ENCODE measurements at places on chromosomes 3 and 15. TPM values are rescaled to one million over a fixed set of nuclear protein-coding genes. Genes with fewer than 3 reads are reported as not detected.

Gene SNURF
- total RNA-seq: 31.3 TPM

Gene PTX3
- 1.5 TPM for total RNA-seq

Gene PPARG
- total RNA-seq: 29.6 TPM

Gene MAPK6
- total RNA-seq: 22.2 TPM

Gene CFAP100
- total RNA-seq: not detected

DNA sequence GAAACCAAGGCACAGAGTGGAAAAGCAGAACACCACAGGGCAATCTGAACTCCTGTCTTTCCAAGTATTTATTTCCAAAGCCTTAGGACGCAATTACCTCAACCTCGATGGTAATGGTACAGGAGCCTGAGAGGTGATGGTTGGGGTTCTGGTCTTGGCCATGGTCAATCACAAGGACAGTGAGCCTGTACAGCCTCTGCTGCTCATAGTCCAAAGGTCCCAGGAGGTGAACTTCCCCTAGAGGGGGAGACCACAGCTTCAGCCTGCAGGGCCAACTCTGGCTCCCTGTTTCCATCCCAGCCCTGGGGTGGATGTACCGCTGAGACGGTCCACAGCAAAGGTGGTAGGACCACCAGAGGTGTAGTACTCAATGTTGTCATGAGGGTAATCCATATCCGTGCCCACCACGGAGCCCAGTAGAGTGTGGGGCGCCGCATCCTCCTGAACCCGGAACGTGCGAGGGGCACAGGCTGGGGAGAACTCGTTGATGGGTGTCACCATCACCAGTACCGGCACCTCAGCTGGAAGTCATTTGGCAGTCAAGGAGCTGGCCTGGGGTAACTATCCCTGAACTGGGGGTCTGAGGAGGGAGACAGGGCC is 6.1 kb downstream of the CDHR4 start:
- no peaks in the 10 kb centered on the region for H3K27me3 ChIP-seq
- no peak for DNase-seq
- H3K36me3 ChIP-seq: no peaks in the 10 kb centered on the region
- H3K27ac ChIP-seq: no peak overlapping the region
- H3K4me1 ChIP-seq: no peaks in the 10 kb centered on the region
- no peak overlapping the region for H3K4me3 ChIP-seq

GRCh38 chr3:4523710-4524698 is 30.9 kb downstream of the ITPR1 start:
- peaks cover 14% of the 10 kb centered on the region for H3K4me1 ChIP-seq
- H3K4me3 ChIP-seq: no peak overlapping the region
- no peak overlapping the region for H3K27ac ChIP-seq
- H3K36me3 ChIP-seq: no peaks in the 10 kb centered on the region
- no peaks in the 10 kb centered on the region for H3K27me3 ChIP-seq
- DNase-seq: no peak

GRCh38 chr3:30598668-30599545 is 7.5 kb upstream of the TGFBR2 start:
- no peak overlapping the region for H3K27ac ChIP-seq
- H3K27me3 ChIP-seq: no peaks in the 10 kb centered on the region
- no peak for DNase-seq
- no peak overlapping the region for H3K4me3 ChIP-seq
- H3K4me1 ChIP-seq: no peaks in the 10 kb centered on the region
- no peaks in the 10 kb centered on the region for H3K36me3 ChIP-seq

DNA sequence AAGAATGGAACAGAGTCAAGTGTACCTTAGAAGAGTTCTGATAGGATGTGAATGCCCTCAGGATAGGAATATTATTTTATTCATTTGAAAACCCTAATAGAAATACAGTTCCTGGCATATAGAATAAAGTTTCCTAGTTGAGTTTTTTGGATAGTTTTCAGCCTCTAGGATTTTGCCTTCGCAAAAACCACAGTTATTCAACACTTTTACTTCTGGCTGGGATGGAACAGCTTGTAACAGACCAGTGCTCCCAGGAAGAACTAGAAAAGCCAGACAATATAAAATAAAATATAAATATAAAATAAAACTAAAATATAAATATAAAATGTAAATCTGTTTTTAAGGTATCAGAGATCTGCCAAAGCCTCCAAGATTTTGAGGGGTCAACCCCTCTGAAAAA is 27.5 kb upstream of the RARB start:
- no peak for DNase-seq
- no peaks in the 10 kb centered on the region for H3K27me3 ChIP-seq
- no peaks in the 10 kb centered on the region for H3K36me3 ChIP-seq
- no peak overlapping the region for H3K4me3 ChIP-seq

DNA sequence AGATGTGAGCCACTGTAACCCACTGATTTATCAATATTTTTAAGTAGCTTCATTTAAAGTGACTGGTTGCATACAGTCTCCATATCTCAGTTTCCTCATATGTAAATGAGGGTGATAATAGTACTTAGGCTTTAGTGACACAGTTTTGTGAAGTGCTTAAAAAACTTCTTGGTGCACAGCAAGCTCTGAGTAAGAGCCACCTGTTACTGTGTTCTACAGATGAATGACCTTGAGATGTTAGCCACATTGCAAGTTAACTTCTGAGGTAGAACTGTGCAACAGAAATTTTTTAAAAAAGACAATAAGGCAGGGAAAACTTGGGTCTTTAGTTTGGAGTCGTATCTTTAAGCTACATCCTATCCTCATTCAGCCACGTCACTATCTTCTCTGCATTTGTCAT is 43.1 kb downstream of the PCCB start:
- H3K27me3 ChIP-seq: no peaks in the 10 kb centered on the region
- H3K4me1 ChIP-seq: no peaks in the 10 kb centered on the region
- no peak overlapping the region for H3K27ac ChIP-seq
- no peak overlapping the region for H3K4me3 ChIP-seq
- DNase-seq: no peak
- no peaks in the 10 kb centered on the region for H3K36me3 ChIP-seq

- DNase-seq: no peak
- no peak overlapping the region for H3K4me3 ChIP-seq
- no peaks in the 10 kb centered on the region for H3K36me3 ChIP-seq
- H3K4me1 ChIP-seq: no peaks in the 10 kb centered on the region
- H3K27me3 ChIP-seq: no peaks in the 10 kb centered on the region
Measured at GRCh38 chr15:27428151-27428550, 457.2 kb downstream of the GABRG3 start.

GRCh38 chr3:39186692-39187151 is 5.7 kb downstream of the XIRP1 start:
- no peaks in the 10 kb centered on the region for H3K27me3 ChIP-seq
- no peak overlapping the region for H3K27ac ChIP-seq
- no peaks in the 10 kb centered on the region for H3K36me3 ChIP-seq
- H3K4me1 ChIP-seq: no peaks in the 10 kb centered on the region
- no peak for DNase-seq

DNA sequence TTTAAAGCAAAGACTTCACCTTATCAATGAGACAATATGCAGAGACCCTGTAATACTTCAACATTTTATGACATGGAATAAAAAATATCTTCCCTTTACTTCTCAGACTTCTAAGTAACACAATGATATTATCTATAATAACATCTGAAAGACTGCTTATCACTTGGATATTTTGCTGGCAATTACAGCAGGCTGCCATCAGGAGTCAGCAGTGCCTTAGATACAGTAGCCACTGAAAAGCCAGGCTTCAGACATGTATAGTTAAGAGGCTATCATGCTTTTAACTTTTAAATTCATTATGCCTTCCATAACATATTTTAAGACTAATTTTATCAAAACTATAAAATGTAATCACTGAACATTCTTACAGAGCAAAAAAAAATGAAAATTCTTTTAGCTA is 227.5 kb downstream of the NEK10 start:
- H3K4me1 ChIP-seq: peaks cover 5% of the 10 kb centered on the region
- no peak overlapping the region for H3K4me3 ChIP-seq
- no peaks in the 10 kb centered on the region for H3K27me3 ChIP-seq
- no peak overlapping the region for H3K27ac ChIP-seq

DNA sequence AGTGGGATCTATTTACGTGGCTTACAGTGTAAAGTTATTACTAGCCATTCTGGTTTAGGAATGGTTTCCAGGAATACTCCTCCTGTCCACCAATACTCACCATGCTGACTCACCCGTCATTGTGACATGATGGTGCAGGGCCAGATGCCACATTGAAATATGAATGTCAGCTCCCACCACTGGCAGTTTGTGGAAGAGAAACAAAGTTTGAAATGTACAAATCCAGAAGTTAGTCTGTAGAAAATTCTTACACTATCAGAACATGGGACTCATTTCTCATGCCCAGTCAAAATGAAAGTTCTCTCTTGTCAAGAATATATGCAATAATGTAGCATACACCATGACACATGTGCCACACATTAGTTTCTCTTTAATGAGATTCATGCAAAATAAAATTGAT is 14.4 kb upstream of the TSPAN3 start:
- H3K27me3 ChIP-seq: no peaks in the 10 kb centered on the region
- H3K27ac ChIP-seq: no peak overlapping the region
- H3K4me1 ChIP-seq: no peaks in the 10 kb centered on the region
- no peak overlapping the region for H3K4me3 ChIP-seq

GRCh38 chr3:63918321-63918720 is 6.1 kb upstream of the SCAANT1 start:
- H3K27ac ChIP-seq: no peak overlapping the region
- DNase-seq: no peak
- H3K36me3 ChIP-seq: no peaks in the 10 kb centered on the region

GRCh38 chr3:17399586-17399985 is 342.8 kb downstream of the TBC1D5 start:
- no peak overlapping the region for H3K27ac ChIP-seq
- H3K4me3 ChIP-seq: no peak overlapping the region
- no peaks in the 10 kb centered on the region for H3K36me3 ChIP-seq
- no peak for DNase-seq

DNA sequence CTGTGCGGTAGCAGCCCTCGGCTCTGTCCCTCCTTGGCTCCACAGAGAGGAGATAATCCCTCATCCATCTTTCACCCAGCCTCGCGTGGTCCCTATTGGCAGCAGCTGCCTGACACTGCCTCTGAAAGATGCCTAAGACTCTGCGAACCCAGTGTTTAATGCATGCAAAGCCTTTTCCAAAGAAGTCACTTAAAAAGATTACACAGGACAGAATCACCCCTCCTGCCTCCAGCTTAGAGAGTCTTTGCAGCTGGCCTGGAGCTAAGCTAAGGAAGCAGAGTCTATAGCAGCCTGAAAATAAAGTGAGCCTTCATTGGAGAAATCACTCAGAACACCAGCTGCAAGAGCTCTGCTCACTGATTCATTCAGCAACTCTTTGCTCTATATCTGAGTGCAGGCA is 247.2 kb downstream of the SHQ1 start:
- no peaks in the 10 kb centered on the region for H3K36me3 ChIP-seq
- H3K4me3 ChIP-seq: no peak overlapping the region
- no peak overlapping the region for H3K27ac ChIP-seq
- no peak for DNase-seq

- DNase-seq: no peak
- H3K36me3 ChIP-seq: no peaks in the 10 kb centered on the region
- H3K27me3 ChIP-seq: no peaks in the 10 kb centered on the region
- no peaks in the 10 kb centered on the region for H3K4me1 ChIP-seq
- no peak overlapping the region for H3K4me3 ChIP-seq
Measured at GRCh38 chr3:79253704-79254103, 514.1 kb downstream of the ROBO1 start.

DNA sequence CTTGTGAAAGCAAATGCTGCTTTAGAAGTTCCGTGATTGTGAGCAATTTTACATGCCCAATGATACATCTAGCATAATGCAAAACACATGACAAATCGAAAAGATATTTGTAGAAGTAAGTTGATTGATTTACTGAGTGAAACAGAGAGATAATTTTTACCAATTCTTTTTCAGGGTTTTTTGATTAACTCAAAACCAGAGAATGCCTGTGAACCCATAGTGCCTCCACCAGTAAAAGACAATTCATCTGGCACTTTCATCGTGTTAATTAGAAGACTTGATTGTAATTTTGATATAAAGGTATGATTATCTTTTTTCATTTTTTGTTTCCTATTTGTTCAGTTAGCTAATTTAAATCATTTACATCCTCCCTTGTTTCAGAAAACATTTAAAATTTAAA is 58.8 kb downstream of the RNF13 start:
- no peaks in the 10 kb centered on the region for H3K36me3 ChIP-seq
- H3K27ac ChIP-seq: no peak overlapping the region
- no peaks in the 10 kb centered on the region for H3K27me3 ChIP-seq
- H3K4me1 ChIP-seq: no peaks in the 10 kb centered on the region
- DNase-seq: no peak
- H3K4me3 ChIP-seq: no peak overlapping the region

- no peak overlapping the region for H3K27ac ChIP-seq
- DNase-seq: no peak
- no peaks in the 10 kb centered on the region for H3K36me3 ChIP-seq
Measured at GRCh38 chr3:89212619-89213018, 105.2 kb downstream of the EPHA3 start.

GRCh38 chr15:64051093-64051402 is 4.8 kb upstream of the DAPK2 start:
- no peak overlapping the region for H3K4me3 ChIP-seq
- no peaks in the 10 kb centered on the region for H3K36me3 ChIP-seq
- H3K27ac ChIP-seq: no peak overlapping the region
- no peaks in the 10 kb centered on the region for H3K27me3 ChIP-seq
- DNase-seq: no peak
- H3K4me1 ChIP-seq: peaks cover 6% of the 10 kb centered on the region

- no peaks in the 10 kb centered on the region for H3K27me3 ChIP-seq
- H3K4me3 ChIP-seq: no peak overlapping the region
- no peaks in the 10 kb centered on the region for H3K36me3 ChIP-seq
- no peak for DNase-seq
- no peaks in the 10 kb centered on the region for H3K4me1 ChIP-seq
Measured at GRCh38 chr3:175608356-175608755, 749.2 kb downstream of the NAALADL2 start.

DNA sequence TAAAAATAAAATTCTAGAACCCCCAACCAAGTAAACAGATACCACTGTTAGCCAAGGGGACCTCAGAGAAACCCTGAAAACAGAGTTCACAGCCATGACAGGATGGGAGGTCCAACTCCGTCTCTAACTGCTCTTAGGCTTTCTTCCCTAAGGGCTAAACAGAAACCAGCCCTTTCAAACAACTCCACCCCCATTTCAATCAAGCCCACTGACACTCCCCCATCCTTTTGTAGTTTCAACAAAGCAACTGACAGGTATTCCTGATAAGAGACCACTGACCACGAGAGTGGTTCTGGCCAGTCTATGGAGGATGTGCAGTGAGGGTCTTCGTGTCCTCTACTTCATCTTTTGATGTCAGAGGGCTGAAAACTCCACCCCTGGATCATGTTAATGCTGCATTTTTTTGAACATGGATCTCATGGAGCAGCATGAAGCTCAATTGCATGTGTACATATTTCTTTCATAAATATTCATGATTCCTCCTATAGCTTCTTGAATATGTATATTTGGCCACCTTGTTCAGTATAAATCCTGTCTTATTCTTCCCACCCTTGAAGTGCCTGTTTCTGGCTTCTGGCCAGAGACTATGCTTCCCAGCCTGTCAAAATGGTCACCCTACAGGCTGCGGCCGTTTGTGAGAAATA is 222.6 kb downstream of the OSBPL10 start:
- H3K36me3 ChIP-seq: no peaks in the 10 kb centered on the region
- H3K4me3 ChIP-seq: no peak overlapping the region
- no peak overlapping the region for H3K27ac ChIP-seq
- DNase-seq: no peak

GRCh38 chr3:58742239-58742638 is 75.7 kb upstream of the FAM3D start:
- H3K4me1 ChIP-seq: no peaks in the 10 kb centered on the region
- no peaks in the 10 kb centered on the region for H3K36me3 ChIP-seq
- no peak overlapping the region for H3K27ac ChIP-seq
- H3K27me3 ChIP-seq: no peaks in the 10 kb centered on the region
